ENCODE measurements at places on chromosomes 3 and 15. TPM values are rescaled to one million over a fixed set of nuclear protein-coding genes. Genes with fewer than 3 reads are reported as not detected.

SMAD6 gene
- 17.4 TPM for total RNA-seq

ALS2CL gene
- 12.1 TPM for total RNA-seq

THAP10 gene
- total RNA-seq = 1.7 TPM

ATP13A5 gene
- total RNA-seq = not detected

KY gene
- 3.2 TPM for total RNA-seq

ADPGK gene
- total RNA-seq = 29.8 TPM

SPINK8 gene
- not detected for total RNA-seq

GPR87 gene
- not detected for total RNA-seq

TLR9 gene
- 0.46 TPM for total RNA-seq

STRA6 gene
- total RNA-seq = 1.3 TPM

CFAP92 gene
- total RNA-seq = 0.14 TPM

CLDN16 gene
- not detected for total RNA-seq

ITPR1 gene
- 136 TPM for total RNA-seq

ZNF662 gene
- total RNA-seq = 11.8 TPM
